ENCODE measurements at places on chromosomes 7 and 10.

DNA sequence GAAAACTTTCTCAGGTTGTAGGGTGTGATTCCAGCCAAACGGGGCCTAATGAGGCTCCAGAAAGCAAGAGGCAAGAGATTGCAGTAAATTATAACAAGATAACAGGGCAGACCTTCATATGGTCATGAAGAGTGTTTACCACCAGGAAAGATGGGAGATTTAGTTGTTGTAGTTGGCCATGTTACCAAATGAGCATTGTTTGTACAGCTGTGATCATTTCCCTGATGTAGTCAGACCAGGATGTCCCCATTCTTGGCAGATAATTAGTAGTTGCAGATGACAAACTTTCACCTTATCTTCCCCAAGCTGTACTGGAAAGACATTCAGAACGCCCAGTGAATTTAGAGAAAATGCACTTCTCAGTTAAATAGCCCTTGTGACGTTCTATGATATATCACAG lies 630.8 kb downstream of the ANKRD7 start:
- DNase-seq, result no peak

GRCh38 chr10:49298983-49299815 lies at the start of gene C10orf71:
C10orf71 (plus strand) TSS chr10:49299170; CDS start chr10:49322546, 23,376 bp downstream.
- no peak for DNase-seq

GRCh38 chr10:98257198-98257597 lies 10.8 kb downstream of the LOXL4 start:
- DNase-seq, result no peak

- DNase-seq, result no peak
These were observed 597.5 kb upstream of the MKI67 start for GRCh38 chr10:128723631-128724205.

DNA sequence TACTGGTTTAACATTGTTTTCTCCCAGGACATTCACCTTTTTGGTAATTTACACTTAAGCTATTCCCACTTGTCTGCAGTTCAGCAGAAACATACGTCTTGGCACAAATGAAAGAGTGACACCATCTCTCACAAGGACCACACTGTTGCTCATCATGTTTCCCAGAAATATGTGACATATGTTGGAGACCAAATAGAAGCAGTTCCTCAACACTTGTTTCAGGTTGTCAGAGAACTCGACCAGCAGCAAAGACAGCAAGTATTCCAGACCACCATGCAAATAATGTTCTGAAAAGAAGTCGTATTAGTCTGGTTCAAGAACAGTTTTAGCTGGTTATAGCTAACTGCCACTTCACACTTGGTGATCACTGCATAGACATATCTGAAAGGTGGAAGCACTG lies 81.3 kb upstream of the KLF6 start:
- no peak for DNase-seq

DNA sequence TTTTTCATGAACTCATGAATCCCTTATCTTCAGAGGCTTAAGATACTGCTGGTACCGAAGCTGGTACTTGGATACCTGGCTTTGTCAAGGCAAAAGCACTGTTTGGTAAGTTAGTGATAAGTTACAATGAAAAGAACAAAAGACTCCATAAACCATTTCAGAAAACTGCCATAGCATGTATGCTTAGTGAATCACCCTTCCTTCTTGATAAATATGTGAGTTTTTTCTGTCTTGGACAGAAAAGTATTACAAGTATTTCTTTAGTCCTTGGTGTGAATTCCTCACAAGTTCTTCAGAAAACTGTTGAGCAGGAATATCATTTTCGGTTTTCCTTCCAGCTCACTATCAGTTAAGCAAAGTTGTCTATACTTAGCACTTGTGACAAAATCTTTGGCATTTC lies 25.6 kb downstream of the PUS7 start:
- DNase-seq, result no peak

- DNase-seq, result no peak
These were observed 607 bp upstream of the GGCT start for GRCh38 chr7:30505174-30505697.

- no peak for DNase-seq
These were observed 120.6 kb upstream of the TCERG1L start for GRCh38 chr10:131431978-131432690.
